ENCODE measurements at places on chromosomes 6 and 20.

- DNase-seq: no peak
Measured at GRCh38 chr6:157158897-157159296, 164.4 kb downstream of the TMEM242 start.

- no peak for DNase-seq
Measured at GRCh38 chr6:157741948-157742556, 81.0 kb upstream of the SNX9 start.

DNA sequence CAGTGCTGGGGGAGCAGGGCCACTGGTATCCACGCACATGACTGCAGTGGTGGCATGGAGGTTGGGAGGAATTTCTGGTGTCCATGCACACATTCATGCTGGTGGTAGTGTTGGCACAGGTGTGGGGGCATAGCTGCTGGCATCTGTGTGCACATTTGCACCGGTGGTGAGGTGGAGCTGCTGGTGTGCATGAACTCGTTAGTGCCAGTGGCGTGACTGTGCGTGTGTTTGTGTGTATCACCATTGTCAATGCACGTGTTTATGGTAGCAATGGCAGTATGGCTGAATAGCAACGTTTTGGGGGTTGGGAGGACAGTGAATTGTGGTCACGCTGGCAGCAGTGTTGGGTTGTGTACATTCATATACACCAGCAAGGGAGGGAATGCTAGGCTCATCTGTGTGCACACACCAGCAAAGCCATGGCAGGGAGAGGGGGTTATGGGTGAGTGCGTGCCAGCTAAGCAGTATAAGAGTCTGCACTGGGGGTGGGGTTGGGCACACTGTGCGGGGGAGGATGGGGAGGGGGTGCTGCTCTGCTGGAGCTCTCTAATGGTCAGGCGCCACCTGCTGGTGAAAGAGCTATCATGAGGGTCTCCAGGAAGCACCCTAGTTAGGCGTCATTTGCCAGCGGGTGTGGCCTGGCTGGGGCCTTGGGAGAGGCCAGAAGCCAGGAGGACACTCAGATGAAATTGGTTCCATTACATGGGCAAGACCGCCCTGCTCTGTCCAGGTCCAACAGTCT, 626.1 kb upstream of the ID4 start:
- DNase-seq: no peak

DNA sequence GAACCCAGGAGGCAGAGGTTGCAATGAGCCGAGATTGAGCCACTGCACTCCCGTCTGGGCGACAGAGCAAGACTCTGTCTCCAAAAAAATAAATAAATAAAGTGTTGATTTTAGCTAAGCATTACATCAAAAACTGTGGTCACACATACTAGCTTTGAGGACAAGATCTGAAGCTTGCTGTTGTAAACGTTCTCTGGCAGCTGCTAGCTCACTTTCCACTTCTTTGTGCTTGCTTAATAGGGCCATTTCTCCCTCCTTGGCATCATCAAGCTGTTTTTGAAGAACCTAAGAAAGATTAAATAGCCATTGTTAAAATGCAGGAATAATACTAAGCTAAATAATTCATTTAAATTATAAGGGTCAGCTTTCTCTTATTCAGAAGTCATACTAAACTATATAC, 55.7 kb downstream of the FAM184A start:
- DNase-seq: no peak

GRCh38 chr6:3128356-3129108, 10.0 kb downstream of the BPHL start:
- DNase-seq: no peak

- DNase-seq: no peak
Measured at GRCh38 chr6:7893342-7893741, 17.2 kb downstream of the TXNDC5 start.

DNA sequence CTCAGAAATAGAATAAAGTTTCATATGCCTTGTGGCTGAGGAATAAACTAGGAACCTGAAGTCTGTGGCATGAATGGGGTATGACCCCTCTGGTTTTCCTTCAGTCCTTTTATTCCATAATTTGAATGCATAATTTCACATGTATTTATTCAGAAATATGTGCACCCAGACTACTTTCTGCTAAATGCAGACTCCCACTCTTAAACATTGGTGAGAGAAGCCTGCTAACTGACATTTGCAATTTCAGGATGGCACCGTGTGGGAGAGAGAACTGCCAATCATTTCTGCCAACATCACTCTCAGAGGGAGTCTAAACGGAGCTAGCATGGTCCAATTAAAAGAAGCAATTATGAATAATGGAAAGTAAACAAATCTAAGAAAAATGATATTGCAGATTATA, 141.3 kb downstream of the ADGRB3 start:
- no peak for DNase-seq

All from activated naive CD4-positive, alpha-beta T cell (primary cell).